GM13977 (cell line): ENCODE measurements at places on chromosomes 7 and 10.

DNA sequence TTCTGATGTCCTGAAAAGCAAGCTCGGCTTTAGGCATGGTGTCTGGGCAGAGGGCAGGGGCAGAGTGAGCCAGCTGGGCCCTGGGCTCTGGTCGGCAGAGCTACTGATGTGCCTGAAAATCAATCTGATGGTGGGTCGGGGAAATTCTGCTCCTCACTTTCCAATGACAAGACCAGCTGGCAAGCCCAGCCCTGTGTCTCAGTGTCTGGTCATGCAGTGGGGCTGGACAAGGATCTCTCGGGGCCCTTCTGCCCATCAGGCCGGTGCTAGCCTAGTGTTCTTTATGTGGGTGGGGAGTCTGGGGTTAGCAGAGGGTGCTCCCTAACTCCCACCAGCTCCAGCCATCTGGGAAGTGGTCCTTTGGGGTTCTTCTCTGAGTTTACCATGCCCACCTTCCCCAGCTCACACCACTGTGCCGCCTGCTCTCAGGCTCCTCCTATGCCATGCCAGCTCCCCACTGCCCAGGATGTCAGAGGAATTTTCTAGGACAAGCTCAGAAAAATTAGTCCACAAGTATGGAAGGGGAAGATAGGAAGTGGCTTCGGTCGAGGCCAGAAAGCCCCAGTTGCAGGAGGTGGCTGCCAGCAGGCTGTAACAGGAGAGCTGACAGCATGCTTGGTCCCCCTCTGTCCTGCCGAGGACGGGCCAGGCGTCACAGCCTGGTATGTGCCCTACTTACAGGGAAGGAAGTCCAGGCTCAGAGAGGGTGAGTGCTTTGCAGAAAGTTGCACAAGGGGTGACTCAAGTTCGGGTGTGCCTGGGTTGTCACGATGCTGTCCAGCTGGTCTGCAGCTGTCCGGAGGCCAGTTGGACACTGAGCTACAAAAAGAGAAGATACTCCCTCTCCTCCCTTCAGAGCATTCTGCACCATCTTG is 135.2 kb downstream of the ADCY1 start:
- no peak for DNase-seq

DNA sequence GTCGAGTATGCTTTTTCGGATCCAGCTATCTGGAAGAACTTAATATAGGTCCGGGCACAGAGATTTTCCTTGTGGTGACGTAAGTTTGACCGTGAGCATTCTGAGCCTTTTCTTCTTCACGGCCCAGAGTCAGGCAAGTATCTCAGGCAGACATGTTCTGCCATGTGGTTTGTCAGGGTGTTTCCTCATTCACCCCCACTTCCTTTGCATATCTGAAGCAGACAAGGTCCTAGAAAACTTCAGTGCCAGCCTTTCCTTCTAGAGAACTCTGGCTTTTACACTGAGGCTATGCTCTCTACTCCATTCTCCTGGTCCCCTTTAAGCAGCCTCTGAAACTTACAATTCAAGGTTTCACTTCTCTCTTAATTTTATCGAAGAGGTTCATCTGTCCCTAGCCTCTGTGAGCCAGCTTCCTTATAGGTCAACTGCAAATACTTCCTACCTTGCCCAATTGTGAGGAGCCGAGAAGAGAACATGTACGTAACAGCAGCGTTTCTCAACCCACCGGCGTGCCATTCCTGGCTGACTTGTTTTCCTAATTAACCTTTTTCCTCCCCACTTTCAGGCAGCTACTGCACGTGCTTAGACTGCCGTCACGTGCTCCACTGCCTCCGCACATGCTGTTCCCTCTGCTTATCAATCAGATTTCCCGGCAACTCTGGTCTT is 47.3 kb downstream of the CDCA7L start:
- peak; percentile 53 for DNase-seq

DNA sequence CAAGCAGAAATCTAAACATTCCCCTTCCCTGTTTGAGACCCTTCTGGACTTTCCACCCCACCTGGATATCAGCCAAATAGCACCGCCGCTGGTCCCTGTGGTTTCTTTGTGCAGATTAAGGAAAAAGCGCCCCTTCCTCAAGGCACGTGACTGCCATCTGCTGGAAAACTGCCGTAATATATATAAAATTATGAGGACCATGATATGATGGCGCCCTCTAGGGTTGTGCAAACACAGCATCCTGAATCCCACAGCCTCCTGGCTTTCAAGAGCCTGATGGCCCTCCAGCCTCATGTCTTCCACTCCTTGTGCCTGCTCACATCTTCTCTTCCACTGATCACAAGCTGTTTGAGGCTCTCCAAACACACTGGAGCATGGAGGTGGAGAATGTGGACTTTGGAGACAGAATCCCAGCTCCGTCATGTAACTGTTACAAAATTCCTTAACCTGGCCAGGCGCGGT is 121.3 kb downstream of the MYL10 start:
- peak; percentile 57 for DNase-seq

DNA sequence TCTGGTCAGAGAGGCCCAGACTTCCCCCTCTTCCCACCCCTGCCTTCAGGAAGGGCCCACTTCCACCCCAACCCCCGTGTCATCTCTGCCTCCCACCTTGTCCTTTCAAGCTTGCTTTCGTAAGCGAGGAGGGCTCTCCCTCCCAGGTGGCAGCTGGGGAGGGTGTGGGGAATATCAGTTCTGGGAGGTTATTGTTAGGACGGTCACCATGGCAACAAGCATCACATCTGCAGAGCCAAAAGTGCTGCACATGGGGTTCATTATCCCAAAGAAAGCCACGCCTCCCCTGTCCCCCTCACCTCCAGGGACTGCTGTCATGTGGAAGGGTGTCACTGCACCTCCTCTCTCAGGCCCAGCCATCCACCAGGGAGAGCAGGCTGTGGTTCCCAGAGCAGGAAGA is 2.6 kb upstream of the CAMK2B start:
- no peak for DNase-seq

DNA sequence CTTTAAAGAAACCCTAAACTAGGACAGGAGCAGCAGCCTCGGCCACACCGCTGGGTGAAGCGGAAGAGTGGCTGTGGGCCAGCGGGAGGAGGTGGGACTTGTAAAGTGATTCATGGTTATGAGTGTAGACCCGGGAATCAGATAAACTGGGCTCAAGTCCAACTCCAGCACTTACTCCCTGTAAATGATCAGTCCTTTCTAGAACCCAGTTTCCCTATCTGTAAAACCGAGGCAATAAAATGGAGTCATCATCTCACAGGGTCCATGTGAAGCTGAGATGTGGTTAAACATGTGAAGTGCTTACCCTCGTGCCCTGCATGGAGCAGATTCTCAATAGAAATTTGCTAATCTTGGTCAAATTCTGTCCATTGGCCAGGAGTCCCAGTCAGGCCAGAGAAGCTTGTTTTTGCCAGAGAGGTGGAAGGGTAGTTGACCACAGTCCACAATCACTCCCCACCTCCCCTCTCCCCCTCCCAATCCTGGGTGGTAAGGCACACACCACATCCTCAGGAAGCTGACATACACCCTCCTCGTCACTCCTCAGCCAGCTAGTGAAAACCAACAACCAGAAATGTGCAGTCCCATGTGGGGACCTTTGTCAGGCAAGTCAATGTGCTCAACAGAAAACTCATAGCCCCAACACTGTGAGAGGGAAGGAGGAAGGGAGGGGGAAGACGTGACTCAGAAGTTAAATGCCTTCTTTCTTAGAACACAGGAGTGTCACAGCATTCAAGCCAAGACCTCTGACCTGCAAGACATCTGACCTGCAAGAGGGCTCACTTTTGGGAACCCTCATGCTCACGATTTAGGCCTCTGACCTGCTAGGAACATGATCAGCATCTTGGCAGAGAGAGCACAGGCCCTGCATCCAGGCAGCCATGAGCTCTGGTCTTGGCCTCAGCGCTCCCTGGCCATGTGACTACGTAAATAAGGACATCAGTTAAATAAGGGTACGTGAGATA is 145.1 kb downstream of the PLXNA4 start:
- no peak for DNase-seq

DNA sequence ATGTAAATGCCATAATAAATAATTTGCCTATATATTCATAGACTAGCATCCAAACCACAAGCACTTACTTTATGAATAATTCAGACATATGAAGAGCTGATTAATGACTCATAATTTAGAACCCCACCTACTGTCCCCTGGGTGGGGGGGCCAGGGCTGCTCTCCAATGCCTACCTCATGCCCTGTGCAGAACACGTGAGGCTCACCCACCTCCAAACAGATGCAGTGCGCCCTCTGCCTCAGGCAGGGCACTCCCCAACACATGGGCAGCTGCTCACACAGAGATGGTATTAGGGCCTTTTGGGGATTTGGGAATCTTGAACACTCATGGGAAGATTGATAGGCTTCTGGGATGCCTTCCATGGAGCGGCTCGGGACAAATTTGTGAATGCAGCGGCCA is 75.1 kb upstream of the INSIG1 start:
- DNase-seq, result no peak

GRCh38 chr7:41013117-41013516 is 689.8 kb downstream of the INHBA start:
- DNase-seq, result no peak

DNA sequence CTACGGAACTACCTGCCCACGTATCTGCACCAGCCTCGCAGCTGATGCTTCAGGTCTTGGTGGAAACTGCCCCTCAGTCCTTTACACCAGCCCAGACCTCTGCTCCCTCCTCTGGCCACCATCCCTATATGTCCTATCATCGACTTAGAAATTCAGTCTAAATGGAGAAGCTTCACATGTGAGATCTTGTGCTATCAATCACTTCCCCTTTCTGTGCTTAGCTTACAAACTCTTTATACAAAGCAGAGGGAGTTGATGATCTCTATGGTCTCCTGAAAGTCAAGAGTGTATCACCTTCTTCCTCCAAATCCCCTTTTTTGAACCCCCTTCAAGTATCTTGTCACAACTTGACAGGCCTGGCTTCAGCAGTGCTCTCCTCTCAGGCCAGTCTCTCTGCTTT is 30.7 kb downstream of the ZNF777 start:
- DNase-seq, result no peak

- DNase-seq, result no peak
Measured at GRCh38 chr10:266974-267425, 131.7 kb downstream of the ZMYND11 start.

DNA sequence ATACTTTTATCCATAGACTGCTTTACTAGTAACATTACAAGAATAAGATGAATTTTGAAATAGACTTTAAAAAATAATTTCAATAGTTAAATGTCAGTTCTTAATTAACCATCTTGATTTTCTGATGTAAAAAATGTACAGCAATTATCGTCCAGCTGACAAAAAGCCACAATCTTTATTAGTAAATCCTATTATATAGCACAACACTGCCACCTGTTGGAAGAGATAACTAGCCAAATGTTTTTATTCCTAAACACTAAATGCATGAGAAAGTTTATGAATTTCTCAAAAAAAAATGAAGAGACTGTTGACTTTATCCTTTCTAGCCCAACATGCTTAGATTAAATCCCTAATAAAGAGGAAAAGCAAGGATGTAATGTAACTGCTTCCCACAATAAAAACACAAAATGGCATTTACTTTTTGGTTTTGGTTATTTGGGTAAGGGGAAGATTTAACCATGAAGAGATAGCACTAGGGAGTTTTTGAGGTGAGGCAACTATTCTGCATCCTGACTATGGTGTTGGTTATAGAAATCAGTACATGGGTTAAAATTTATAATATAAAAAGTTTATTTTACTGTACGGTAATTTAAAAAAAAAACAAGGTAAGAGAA is 8.0 kb downstream of the COA1 start:
- DNase-seq, result peak; percentile 41

DNA sequence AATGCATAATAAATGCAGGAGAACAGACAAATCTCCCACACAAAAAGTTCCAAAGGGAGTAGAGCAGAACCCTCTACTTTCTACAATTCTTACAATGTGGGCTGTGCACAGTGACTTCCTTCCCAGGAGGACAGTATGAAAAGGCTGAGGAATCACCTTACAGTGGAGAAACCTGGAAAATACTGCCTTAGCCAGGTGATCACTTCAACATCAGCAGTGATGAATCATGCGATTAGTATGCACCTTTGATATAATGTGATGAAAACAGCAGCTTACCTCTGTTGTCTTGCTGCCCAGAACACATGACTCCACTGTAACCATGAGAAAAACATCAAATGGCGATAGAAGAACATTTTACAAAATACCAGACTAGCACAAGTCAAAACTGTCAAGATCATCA is 329.7 kb upstream of the POM121L12 start:
- DNase-seq, result no peak

- no peak for DNase-seq
Measured at GRCh38 chr7:4009211-4010060, 672.7 kb upstream of the FOXK1 start.

GRCh38 chr7:40799-41750 is 151.3 kb upstream of the FAM20C start:
- no peak for DNase-seq

DNA sequence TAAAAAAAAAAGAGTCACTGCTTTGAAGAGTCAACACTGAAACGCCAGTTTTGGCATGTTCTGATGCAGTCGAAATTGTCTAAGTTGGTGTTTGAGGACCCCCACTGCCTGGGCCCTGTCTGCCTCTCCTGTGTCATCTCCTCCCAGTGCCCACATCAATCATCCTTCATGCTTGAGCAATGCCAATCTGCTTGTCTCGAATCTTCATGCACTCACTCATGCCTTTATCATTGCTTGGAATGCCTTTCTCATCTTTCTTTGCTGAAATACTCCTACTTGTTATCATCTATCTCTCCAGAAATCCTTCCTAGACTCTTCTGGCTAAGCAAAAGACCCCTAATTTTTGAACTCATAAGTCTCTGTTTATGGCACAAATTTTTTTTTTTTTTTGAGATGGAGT is 42.1 kb upstream of the PLPP4 start:
- no peak for DNase-seq

DNA sequence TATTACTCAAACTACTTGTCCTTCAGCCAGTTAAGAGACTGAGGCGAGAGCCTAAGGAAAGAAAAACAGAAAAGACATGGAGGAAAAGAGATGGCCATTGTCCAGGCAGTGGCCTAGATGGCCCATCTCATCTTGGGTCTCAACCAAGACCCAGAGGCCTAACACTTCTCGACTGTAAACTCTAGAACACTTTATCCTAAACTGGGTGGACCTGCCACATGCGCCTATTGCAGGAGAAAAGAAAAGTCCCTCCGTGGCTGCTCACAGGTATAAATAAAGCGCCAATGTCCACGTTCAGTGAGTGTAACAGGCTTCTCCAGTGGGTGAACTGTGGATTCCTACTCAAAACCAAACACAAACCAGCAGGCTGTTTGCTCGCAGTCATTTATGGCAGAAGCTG is 92.7 kb upstream of the DDC start:
- DNase-seq, result no peak

DNA sequence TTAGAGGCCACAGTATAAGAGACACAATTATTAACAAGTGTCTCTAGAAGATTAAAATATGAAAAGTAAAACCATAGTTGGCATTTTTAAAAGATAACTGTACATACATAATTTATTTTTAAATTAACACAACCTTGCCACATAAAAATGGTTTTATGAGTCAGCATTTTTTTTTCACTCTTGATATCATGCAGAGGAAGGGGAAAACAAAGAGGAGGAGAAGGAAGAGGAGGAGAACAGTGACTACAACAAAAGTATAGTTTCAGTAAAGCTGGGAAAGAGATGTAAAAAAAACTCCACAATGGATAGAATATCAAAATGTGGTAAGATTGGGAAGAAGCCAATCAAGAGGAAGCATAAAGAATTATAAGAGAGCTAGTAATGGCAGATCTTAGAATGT is 34.0 kb downstream of the CH25H start:
- DNase-seq, result no peak

GRCh38 chr10:91319336-91319735 is 90.8 kb upstream of the HECTD2 start:
- no peak for DNase-seq
